OCI-M1 (cell line): ENCODE measurements at places on chromosomes 2 and 18.

GRCh38 chr2:154914561-154914960 lies 216.1 kb downstream of the KCNJ3 start:
- peak; percentile 92 for DNase-seq

DNA sequence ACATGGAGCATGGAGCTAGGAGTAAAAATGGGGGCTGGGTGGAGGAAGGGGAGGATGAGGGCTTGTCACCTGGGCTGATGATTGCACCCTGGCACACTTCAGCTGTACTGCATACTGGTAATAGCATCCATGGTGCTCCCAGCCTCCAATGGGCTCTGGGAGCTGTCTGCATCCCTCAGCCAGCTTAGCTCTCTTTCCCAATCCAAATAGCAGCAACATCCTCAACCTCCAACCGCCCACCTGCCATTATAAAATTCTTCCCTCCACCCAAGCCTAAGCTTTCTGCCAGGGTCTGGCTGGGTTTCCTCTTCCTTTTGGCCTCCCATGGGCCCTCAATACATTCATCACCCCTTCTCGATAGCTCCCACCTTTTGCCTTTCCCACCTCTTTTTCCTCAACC lies 110.1 kb downstream of the LYPD1 start:
- no peak for DNase-seq

- no peak for DNase-seq
Measured at GRCh38 chr18:63467699-63468098, 9.1 kb upstream of the SERPINB5 start.

DNA sequence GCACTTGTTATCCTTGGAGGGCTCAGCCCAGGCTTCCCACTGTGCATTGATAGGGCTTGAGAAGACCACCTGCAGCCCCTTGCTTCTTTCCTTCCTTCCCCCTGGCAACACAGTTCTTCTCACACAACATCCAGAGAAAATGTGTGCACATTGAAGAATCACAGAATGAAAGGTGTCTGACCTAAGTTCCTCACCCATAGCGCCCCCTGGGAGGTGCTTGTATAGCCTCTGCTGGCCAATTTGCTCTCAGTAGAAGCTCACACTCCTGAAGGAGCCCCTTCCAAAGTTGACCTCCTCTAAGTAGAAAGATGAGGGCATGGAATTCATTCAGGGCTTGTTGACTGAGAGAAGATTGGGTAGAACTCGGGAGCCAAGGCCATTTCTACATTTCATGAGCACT lies 758.4 kb upstream of the KLHL29 start:
- peak; percentile 3 for DNase-seq

DNA sequence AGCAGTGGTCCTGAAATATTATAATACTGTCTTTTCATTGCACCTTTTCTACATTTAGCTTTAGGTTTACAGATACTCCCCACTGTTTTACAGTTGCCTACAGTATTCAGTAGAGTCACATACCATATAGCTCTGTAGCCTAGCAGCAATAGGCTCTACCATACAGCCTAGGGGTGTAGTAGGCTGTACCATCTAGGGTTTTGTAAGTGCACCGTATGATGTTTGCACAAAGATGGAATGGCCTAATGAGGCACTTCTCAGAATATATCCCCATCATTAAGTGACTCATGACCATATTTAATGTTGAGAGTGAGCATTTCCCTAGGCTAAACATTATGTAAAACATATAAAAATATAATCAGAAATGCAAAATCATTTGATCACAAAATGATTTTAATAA lies 511.3 kb upstream of the RAB12 start:
- DNase-seq, result no peak

GRCh38 chr2:203809084-203809521 lies 58.5 kb upstream of the CTLA4 start:
- DNase-seq, result no peak

DNA sequence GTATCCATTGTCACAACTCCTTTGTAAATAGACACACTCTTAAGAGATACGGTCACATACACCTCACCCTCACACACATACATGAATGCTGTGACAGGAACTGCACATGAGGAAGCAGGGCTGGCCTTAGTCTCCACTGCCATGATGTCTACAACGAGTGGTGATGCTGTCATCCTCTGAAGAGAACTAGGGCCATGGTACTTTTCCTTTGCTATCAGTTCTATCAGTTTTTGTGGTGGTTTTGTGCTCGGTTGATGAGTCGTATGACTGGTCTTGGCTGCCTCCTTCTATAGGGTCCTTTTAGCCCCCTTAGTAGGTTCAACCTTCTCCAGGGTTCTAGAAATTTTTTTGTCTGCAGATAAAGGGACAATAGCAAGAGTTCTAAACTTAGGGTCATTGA lies 66.0 kb downstream of the MYO3B start:
- DNase-seq, result peak; percentile 56

GRCh38 chr2:110205660-110206455 lies 1.0 kb upstream of the NPHP1 start:
- DNase-seq, result no peak

GRCh38 chr2:113981404-113982134 lies 91.7 kb downstream of the ACTR3 start:
- no peak for DNase-seq
